Body of pancreas (tissue), 4 donors: ENCODE measurements at places on chromosomes 7 and 10.

GRCh38 chr10:71285180-71285545 lies 33.9 kb upstream of the SLC29A3 start:
- DNase-seq: peak; percentile 43

DNA sequence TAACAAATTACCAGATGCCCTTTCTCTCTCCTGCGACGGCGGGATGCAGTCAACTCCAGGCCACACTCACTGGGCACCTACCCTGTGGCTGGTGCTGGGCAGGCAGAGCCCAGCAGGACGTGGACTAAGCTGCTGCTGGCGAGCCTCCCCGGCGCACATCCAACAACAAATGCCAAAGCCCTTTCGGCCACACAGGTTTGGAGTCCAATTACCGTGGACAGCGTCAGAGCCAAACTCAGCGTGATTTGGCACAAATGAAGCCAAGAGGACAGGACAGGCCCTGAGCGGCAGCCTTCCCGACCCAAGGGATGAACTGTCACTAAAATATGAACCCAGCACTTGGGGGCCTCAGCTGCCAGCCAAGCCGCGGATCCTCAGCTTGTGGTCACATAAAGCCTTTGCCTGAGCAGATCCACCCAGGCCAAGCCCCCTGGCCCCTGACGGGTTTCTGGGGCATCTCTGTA lies 28.4 kb downstream of the DAGLB start:
- DNase-seq: no peak

DNA sequence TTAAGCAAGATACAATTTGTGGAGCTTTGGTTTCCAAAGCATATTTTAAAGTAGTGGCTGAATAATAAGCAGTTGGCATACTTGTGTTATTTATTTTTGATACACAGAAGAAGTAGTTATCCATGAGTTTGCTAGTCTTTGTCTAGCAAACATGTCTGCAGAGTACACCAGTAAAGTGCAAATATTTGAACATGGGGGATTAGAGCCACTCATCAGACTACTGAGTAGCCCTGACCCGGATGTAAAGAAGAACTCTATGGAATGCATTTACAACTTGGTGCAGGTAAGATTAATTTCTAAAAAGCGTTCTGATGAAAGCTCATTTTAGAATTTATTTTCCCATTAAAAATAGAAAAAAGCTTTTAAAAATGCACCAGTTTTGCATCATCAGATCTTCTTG lies 31.4 kb downstream of the ARMC3 start:
- no peak for DNase-seq

GRCh38 chr7:30925913-30926312 lies 14.3 kb downstream of the AQP1 start:
- DNase-seq: peak; percentile 10

GRCh38 chr7:139075871-139076686 lies 33.4 kb downstream of the ZC3HAV1 start:
- no peak for DNase-seq

DNA sequence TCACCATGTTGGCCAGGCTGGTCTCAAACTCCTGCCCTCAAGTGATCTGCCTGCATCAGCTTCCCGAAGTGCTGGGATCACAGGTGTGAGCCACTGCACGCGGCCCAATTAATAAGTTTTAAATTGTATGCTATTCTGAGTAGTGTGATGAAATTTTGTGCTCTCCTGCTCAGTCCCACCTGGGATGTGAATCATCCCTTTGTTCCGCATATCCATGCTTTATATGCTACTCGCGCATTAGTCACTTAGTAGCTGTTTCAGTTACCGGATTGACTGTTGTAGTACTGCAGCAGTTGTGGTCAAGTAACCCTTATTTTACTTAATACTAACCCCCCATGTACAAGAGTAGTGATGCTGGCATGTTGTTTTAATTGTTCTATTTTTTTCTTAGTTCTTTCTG lies 47.3 kb upstream of the OIT3 start:
- no peak for DNase-seq

- DNase-seq: no peak
Observed at GRCh38 chr10:84844461-84844860, 516.1 kb downstream of the CCSER2 start.

DNA sequence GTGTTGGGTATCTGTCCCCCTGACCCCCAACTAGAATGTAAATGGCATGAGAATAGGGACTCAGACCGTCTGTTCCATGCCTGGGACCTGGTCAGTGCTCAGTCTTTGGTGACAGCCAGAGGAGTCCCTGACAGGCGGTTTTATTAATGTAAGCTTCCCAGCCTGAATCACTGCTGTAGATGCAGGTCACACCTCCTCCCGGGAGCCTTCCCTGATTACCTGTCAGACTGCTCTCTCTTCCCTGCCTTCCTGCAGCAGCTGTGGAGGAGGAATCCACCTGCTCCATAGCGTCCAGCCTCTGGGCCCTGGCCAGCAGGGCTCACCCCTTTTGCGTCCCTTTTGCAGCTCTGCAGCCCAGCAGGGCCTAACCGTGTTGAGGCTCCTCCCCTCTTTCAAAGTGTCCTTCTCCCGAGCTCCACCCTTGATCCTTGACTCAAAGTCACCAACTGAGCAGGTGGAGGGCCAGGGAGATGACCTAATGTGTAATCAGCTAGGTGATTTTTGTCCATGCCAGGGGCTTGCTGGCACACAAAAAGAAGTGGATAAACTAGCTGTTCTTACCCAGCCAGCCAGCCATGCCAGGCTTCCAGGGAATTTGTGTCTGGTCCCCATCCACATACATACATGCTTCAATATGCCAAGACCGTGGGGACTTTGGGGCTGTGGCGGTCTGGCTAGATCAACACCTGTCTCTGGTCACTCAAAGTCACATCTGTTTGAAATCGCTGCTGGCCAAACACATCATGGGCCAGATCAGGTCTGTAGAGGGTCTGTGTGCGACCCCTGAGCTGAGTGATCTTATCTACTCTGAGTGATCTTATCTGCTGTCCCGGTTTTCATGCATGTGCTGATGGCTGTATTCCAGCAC lies 195.1 kb downstream of the CCDC3 start:
- no peak for DNase-seq

- DNase-seq: no peak
Observed at GRCh38 chr10:12685261-12686058, 316.1 kb downstream of the CCDC3 start.

- DNase-seq: no peak
Observed at GRCh38 chr7:131895541-131896164, 339.2 kb upstream of the PODXL start.

GRCh38 chr7:98046816-98047215 lies 56.8 kb upstream of the OCM2 start:
- DNase-seq: no peak

- DNase-seq: no peak
Observed at GRCh38 chr7:79176859-79177477, 276.5 kb downstream of the MAGI2 start.

DNA sequence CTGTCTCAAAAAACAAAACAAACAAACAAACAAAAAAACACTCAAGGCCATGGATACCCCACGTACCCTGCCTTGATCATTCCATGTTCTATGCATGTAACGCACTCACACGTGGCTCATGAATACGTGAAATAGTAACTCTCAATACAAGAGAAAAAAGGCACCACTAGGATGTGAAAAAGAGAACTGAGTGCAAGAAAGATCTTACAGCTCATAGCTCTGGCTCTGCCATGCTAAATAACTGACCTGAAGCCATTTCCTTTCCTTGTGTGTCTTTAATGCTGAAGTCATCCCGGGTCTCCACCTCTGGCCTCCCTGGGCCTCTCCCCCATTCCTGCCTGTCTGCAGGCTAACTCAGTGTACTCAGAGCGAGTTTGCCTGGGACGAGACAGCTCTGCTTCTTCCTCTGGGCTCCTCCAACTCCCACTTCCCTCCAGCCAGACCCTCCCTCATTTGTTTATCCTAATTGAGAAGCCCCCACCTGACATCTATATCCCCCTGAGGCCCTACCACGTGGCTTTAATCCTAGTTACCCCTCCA lies 117.3 kb downstream of the PRPF18 start:
- no peak for DNase-seq

- no peak for DNase-seq
Observed at GRCh38 chr7:35757574-35757973, 43.3 kb upstream of the SEPTIN7 start.

GRCh38 chr10:59885430-59886134 lies 20.8 kb downstream of the CCDC6 start:
- DNase-seq: no peak

DNA sequence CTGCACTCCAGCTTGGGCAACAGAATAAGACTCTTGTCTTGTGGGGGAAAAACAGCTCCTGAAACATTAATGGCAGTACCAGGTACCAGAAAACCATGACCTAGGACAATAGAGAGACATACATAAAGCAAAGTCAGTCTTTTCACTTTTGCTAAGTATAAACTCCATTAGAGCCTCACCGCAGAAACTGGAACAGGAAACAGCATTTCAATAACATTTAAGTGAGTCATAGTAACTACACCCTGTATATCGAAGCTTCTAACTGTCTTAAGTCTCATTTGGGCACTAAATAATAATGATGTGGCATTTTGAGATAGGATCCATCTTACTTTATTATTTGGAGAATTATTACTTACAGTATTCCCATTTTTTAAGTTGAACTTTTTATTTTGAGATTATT lies 517.8 kb upstream of the CELF2 start:
- DNase-seq: no peak

DNA sequence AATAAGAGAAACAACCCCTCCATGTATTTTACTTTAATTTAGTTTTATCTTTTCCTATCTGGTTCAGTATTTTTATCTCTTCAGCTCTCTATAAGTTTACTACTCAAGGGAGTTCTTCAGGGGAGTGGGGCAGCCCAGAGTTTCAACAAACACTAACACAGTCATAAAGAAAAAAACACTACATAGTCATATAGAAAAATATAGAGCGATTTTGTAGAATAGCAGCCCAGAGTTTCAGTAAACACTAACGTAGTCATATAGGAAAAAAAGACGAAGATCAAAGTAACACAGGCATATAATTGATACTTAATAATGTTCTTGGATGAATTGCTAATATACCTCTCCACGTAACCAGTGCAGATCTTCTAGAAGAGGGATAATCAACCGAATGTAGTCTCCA lies 54.7 kb downstream of the PON1 start:
- no peak for DNase-seq

DNA sequence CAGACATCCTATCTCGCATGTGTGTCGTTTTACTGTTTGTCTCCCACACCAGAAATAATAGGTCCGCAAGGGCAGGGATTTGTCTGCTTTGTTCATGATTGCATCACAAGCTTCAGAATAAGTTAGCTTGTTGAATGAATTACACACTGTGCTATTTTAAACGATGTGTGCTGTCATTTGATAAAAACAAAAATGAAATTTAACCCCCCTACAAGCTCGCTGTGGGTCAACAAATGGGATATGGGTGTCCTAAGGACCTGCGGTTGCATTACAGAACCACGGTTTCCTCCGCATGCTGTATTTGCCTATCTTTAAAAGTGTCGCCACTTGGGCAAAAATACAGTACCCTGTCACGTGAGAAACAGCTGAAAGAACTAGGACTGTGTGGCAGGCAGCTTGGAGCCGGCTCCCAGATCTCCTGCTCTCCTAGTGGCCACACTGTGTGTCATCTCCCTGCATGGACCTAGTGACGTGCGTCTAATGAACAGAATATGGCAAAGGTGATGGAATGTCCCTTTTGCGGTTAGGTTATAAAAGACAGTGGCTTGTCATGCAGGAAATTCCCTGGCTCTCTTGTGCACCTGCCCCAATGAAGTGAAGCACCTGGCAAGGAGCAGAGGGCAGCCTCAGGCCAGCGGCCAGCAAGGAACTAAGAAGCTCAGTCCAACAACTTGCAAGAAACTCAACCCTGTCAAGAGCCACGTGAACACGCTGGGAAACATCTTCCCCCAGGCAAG lies 32.9 kb upstream of the CRYGN start:
- DNase-seq: no peak

DNA sequence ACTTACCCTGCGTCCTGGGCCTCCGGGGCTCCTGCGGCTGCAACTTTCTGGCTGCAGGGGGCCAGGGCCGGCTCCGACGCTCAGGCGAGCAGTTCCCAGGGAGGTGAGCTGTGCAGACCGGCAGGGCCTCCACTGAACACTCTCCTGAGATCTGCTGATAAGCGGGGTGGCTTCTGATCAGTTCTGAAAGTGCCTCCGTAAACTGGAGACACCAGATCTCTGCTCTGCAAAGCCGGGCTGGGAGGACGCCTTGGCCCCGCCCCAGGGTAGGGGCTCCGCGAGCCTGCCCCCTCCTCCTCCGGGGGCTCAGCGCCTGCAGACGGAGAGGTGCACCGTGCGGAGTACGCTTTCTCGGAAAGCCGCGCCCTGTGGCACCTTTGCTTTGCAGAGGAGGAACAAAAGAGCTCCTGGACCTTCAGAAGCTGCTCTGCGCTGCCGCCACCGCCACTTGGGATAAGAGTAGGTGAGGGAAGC lies 141.3 kb upstream of the VKORC1L1 start:
- peak; percentile 44 for DNase-seq

GRCh38 chr7:96287132-96287531 lies 34.8 kb downstream of the SLC25A13 start:
- DNase-seq: no peak

DNA sequence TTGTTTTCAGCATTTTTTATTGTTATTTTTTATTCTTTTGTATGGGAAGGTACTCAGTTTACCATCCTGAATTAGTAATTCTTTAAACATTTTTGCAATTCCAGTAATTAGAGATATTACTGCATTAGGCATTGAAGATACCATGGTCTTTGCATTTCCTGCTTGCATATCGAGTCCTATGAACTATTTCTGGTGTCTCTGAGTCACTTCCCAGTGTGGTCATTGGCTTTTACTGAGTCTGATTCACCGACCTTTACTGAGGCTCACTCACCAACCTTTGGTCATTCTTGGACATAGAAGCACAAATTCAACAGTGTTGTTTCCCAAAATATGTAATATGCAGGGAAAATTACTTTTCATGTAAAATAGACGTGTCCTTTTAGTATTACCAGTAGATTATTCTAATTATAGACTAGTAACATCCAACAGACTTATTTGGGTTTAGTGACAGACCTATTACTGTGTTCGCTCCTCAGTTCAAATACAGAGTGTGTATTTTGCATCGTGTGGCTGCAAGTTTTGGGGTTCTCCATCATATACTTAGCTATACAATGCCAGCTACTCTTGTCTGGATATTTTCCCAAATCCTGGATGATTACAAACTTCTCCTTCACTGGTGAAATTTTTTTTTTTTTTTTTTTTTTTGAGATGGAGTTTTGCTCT lies 180.7 kb upstream of the PRSS1 start:
- no peak for DNase-seq

DNA sequence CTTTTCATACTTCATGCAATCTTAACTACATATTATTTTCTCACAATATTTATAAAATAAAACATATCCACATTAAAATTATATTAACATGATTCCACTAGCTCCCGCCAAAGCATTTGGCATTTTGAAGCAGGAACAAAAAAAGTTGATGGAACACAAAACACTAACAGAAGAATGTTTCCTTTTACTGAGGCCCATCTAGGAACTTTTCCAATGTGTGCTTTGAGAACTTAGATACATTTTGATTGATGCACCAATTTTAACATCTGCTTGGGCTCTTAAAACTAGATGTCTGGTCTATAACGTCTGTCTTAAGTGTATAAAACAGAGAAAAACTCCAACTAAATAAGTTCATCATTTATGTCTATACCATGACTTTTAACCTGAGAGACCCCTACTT lies 1214.8 kb downstream of the SORCS1 start:
- no peak for DNase-seq

- no peak for DNase-seq
Observed at GRCh38 chr7:151660141-151660540, 140.4 kb upstream of the RHEB start.
